ENCODE measurements at places on chromosomes 11 and 22.

GRCh38 chr22:45331486-45331885, 21.8 kb downstream of the FAM118A start:
- DNase-seq, result no peak

GRCh38 chr11:117475716-117476530, 148.3 kb downstream of the CEP164 start:
- no peak for DNase-seq

GRCh38 chr22:27237080-27237741, 564.3 kb downstream of the MN1 start:
- no peak for DNase-seq

GRCh38 chr11:96177146-96177545, 165.8 kb downstream of the MAML2 start:
- DNase-seq, result no peak

- no peak for DNase-seq
These were observed 146.2 kb upstream of the RASSF10 start for GRCh38 chr11:12862696-12863469.

DNA sequence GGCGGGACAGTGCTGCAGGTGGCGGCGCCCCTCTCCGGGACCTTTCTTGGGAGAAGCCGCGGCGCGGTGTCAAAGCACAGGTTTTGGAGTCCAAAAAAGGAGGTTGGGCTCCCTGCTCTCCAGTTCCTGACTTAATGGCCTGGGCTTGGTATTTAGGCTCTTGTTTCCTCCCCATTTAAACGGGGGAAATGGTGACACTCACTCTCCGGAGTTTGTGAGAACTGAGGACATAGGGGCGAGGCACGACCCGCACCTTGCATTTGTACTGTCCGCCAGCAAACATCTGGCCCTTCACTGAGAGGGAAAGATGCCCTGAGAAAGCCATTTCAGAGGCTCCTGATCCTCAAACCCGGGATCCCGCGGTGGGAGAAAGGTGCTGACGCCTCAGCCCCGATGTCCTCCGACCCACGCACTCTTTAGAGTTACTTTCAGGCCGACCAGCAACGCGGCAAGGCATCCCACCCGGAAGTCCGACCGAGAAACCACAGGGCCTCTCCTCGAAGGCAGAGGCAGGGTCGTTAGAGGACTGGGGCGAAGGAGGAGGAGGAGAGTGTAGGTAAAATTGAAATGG, 2.9 kb upstream of the WDR74 start:
- DNase-seq, result no peak

All from T47D (cell line).